ENCODE measurements at places on chromosomes 2 and 18.

DNA sequence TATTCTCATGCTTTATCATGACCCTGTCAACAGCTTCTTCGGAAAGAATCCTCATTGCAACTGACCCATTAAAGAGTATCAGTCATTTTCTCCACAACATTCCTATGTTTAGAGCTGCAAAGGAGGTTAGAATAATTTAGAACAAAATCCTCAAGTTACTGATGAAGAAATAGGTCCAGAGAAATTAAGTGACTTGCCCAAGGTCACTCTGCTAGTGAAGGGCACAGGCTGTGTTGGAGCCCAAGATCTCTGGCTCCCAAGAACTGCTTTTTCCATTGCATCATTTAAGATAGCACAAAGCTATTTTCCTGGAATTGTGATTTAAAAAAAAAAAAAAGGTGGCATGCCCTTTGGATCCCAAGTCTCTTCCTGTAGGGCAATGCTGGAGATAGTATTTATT, 9.6 kb downstream of the IRS1 start:
- DNase-seq: no peak

DNA sequence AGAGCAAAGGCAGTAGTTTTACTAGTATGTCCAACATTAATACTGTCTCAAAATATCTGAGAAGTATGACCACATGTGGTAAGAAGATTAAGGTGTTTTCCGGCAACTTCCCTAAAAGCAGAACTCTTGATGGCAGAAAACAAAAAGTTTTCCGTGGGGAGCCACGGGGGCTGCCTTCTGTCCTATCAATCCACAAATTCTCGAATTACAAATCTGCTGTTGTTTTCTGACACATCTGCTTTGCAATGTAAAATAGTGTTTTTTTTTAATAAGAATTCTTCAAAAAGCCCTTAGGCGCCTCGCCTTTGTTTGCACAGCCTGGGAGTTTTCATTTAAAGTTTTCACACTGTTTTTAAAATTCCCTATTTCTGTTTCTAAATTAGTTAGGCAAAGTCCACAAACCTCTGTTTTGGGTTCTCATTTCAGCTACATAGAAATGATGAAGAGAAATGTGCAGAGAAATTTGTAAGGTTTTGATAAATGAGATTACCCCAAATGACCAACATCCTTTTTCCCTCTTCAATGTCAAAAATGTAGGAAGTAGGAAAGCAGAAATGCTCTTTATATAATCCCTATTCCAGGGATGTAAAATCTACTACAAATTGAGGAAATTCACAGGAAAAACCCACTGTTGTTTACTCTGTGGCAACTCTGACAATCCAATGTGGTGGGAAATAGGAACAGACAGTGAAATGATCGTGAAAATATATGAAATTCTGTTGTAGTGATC, 385.8 kb downstream of the ZEB2 start:
- DNase-seq: no peak

- no peak for DNase-seq
Observed at GRCh38 chr2:180705122-180705521, 275.3 kb upstream of the UBE2E3 start.

DNA sequence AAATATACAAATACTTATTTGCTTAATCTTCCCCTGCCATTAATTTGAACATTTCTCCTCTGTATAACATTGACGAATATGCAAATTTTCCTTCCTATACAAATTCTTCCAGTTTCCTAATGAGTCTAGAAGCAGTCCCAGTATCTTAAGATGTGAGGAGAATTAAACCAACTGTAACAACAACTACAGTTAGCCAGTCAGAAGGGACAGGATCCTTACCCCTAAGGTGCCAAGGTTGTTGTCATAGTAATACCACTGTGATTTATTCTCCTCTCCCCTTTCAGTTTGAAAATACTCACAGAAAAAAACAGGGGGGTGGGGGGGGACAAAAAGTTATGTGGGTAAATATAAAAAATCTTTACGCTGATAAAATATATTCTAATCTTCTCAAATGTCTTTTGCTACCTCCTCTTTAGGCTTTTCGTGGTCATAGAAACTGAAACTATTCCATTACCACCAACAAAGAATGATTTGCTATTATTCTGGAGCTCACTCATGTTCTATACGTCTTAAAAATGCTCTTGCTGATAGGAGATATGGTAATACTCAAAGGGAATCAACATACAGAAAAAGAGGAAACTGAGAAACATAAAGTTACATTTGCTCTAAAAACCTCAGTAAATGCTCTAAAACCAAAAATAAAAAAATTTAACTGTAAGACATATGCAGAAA, 107.6 kb downstream of the MEMO1 start:
- no peak for DNase-seq

GRCh38 chr2:27042159-27042661, 9.3 kb upstream of the AGBL5 start:
- DNase-seq: no peak

DNA sequence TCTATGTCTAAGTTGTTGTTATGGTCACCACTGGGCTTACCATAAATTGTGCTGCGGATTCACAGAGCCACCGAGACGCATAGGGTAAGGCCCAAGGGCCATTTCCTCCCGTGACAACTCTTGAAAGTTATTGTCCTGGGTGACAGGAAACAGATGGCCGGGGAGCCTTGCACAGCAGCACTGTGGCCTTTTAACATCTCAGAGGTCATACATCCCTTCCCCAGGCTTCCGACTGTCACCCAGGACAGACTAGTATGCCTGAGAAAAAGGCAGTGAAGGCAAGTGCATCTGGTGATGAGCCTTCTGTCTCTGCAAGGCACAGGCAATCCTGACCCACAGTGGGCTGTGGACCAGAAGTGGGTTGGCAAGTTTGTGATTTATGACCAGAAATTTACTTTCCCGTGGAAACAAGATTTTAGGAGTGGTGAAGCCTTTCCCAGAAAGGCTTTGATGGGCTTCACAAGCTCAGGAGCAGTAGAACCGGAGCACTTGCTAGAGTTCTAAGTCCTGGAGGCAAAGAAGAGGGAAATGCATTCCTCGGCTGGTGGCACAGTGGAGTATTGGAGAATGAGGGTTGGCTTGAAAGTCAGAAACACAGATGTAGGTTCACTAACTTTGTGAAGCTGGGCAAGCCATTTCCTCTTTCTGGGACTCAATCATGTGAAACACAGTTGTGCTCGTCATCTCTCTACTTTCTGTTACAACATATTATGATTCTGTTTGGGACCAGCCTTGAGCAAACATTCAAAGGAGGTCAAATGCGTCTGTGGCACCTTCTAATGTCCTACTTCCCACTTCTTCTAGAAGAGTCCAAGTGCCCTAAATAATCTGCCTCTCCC, 2.0 kb upstream of the CAPN14 start:
- DNase-seq: no peak
